Smooth muscle cell of the pulmonary artery (primary cell): ENCODE measurements at places on chromosomes 1 and 21. TPM values are rescaled to one million over a fixed set of nuclear protein-coding genes. Genes with fewer than 3 reads are reported as not detected.

Gene KRTAP12-2
- total RNA-seq = not detected in 2 replicates

Gene BMP8A
- 0.13 and 0.33 TPM in 2 replicates for total RNA-seq

Gene SH3GLB1
- total RNA-seq = 59.6 and 61.0 TPM in 2 replicates

Gene SLC22A15
- 4.9 and 5.0 TPM in 2 replicates for total RNA-seq

Gene IGSF5
- not detected in 2 replicates for total RNA-seq

Gene ARHGEF2
- 136 and 173 TPM in 2 replicates for total RNA-seq

Gene ADAM30
- total RNA-seq = 0.03 TPM in 1 of 2 replicates, not detected in the other

Gene ZBTB40
- 13.7 and 13.9 TPM in 2 replicates for total RNA-seq

Gene NKAIN1
- total RNA-seq = 0.26 and 0.40 TPM in 2 replicates

Gene SLC25A34
- 0.73 and 1.3 TPM in 2 replicates for total RNA-seq

Gene ECE1
- 240 and 410 TPM in 2 replicates for total RNA-seq

Gene AADACL3
- not detected in 2 replicates for total RNA-seq

Gene INTS7
- total RNA-seq = 15.3 and 19.4 TPM in 2 replicates

Gene PLA2G2D
- not detected in 2 replicates for total RNA-seq

Gene SPRR1A
- total RNA-seq = not detected in 2 replicates

Gene USP33
- total RNA-seq = 53.6 and 87.1 TPM in 2 replicates

Gene LRRIQ3
- 0.46 and 0.56 TPM in 2 replicates for total RNA-seq

Gene GRIK3
- not detected in 2 replicates for total RNA-seq

Gene NTRK1
- 0.03 and 0.07 TPM in 2 replicates for total RNA-seq

Gene DNTTIP2
- 22.2 and 26.9 TPM in 2 replicates for total RNA-seq

Gene TTC34
- total RNA-seq = 0.20 and 0.33 TPM in 2 replicates

Gene RGS8
- total RNA-seq = not detected in 2 replicates

Gene AMY1A
- total RNA-seq = not detected in 2 replicates

Gene PGLYRP3
- not detected in 2 replicates for total RNA-seq

Gene TBX19
- total RNA-seq = 1.2 and 1.7 TPM in 2 replicates

Gene ZSWIM5
- 0.99 and 2.0 TPM in 2 replicates for total RNA-seq

Gene FMO5
- 0.43 and 1.4 TPM in 2 replicates for total RNA-seq

Gene NBPF26
- 21.2 and 28.0 TPM in 2 replicates for total RNA-seq

Gene CREB3L4
- total RNA-seq = 3.9 and 6.6 TPM in 2 replicates

Gene KLHDC7A
- total RNA-seq = 0.03 TPM in 1 of 2 replicates, not detected in the other

Gene IFNLR1
- total RNA-seq = under 0.01 TPM in 1 of 2 replicates, not detected in the other

Gene PTCH2
- 0.26 and 0.33 TPM in 2 replicates for total RNA-seq

Gene SLC30A10
- 0.07 TPM in 1 of 2 replicates, not detected in the other for total RNA-seq

Gene SPRR1B
- total RNA-seq = not detected in 2 replicates

Gene TMEM51
- total RNA-seq = 1.5 and 2.2 TPM in 2 replicates

Gene C1QA
- total RNA-seq = not detected in 2 replicates

Gene NR0B2
- not detected in 2 replicates for total RNA-seq

Gene CNST
- 27.5 and 30.2 TPM in 2 replicates for total RNA-seq

Gene TMCO2
- 0.20 TPM in 1 of 2 replicates, not detected in the other for total RNA-seq

Gene CR1L
- total RNA-seq = not detected in 2 replicates

Gene KLF17
- 0.13 TPM in 2 replicates for total RNA-seq

Gene AK5
- 37.0 and 39.9 TPM in 2 replicates for total RNA-seq

Gene A3GALT2
- total RNA-seq = not detected in 2 replicates

Gene NHLH1
- 0.07 TPM in 2 replicates for total RNA-seq

Gene MTARC2
- 5.3 and 10.5 TPM in 2 replicates for total RNA-seq

Gene FAAH
- total RNA-seq = 0.72 and 1.9 TPM in 2 replicates

Gene GIPC2
- total RNA-seq = 0.20 and 1.4 TPM in 2 replicates

Gene CLCA1
- not detected in 2 replicates for total RNA-seq

Gene IER5
- total RNA-seq = 17.1 and 18.7 TPM in 2 replicates

Gene CDA
- 0.39 and 0.92 TPM in 2 replicates for total RNA-seq

Gene EXTL1
- 0.20 and 0.33 TPM in 2 replicates for total RNA-seq

Gene KRTAP21-1
- total RNA-seq = not detected in 2 replicates

Gene IQGAP3
- total RNA-seq = 6.0 and 16.6 TPM in 2 replicates

Gene UQCRH
- total RNA-seq = 118 and 163 TPM in 2 replicates
